Activated B cell treated with CpG ODN at 0.5 μM for 24 hours (primary cell): ENCODE measurements at places on chromosomes 3 and 15.

GRCh38 chr15:78280319-78281072 is 16.1 kb downstream of the DNAJA4 start:
- no peak for DNase-seq

DNA sequence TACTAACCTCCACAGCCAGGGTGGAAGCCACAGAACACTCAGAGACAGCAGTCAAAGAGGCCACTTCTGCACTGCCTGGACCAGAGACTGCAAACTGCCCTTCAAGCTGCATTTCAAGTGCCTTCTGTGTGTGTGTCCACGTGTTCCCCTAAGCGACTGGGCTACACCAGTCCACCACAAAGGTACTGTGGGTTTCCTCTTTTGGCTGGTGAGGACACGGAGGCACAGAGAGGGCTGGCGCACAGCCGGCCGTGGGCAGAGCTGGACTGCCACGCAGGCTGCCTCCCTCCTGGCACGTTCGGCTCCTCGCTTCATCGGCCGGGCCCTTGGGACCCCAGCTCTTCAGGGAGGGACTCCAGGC is 60.9 kb downstream of the MGLL start:
- DNase-seq = no peak

DNA sequence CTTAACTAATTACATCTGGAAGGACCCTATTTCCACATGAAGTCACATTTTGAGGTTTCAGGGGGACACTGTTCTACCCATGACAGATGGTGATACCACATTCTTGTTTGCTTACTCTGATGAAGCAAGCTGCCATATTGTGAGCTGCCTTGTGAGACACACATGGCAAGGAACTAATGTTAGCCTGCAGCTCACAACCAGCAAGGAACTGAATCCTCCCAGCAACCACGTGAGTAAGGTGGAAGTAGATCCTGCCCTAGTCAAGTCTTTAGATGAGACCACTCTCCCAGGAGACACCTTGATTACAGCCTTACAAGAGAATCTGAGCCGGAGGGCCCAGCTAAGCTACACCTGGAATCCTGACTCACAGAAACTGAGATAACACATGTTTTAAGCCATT is 160.1 kb downstream of the PDE8A start:
- DNase-seq = no peak

- no peak for DNase-seq
Measured at GRCh38 chr3:122668930-122669730, 11.5 kb upstream of the PARP14 start.

DNA sequence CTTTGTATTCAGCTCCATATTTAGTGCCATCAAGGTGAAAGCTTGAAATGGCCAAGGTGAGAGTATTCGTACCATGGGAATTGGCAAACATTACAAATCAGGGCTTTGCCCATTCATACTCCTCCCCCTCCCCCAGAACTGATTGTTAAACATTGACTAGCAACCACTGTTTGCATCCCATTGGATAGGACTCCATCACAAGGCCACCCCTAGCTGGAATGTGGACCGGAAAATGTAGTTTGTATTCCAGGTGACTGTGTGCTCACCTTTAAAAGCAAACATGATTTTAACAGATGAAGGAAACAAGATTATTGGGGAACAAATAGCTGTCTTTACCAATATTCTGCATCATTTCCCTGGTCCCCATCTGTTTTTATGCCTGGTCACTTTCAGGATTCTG is 14.1 kb downstream of the ST3GAL6 start:
- no peak for DNase-seq

DNA sequence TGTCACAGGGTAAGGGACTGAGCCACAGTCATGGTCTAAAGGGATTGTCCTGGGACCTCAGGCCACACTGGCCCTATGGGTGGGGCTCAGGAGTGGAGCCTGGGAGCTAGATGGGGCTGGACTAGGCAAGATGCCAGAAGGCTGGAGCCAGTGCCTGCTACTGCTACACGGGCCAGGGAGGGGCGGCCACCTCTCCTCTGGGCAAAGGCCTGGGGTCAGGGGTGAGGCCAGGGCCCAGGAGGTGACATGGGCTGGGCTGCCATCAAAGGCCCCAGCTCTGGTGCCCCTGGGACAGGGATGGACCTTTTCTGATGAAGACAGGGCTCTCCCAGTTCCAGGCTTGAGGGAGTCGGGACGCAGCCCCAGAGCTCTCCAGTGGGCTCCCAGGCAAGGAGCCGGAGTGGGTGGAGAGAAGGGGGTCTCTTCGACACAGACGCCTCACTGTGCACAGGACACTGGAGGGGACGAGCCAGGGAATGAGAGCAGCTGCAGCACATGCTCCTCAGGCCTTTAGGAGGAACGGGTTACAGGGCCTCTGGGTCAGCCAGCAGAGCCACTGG is 62.1 kb upstream of the IQSEC1 start:
- no peak for DNase-seq

GRCh38 chr3:194160158-194160557 is 24.2 kb downstream of the HES1 start:
- DNase-seq = no peak

DNA sequence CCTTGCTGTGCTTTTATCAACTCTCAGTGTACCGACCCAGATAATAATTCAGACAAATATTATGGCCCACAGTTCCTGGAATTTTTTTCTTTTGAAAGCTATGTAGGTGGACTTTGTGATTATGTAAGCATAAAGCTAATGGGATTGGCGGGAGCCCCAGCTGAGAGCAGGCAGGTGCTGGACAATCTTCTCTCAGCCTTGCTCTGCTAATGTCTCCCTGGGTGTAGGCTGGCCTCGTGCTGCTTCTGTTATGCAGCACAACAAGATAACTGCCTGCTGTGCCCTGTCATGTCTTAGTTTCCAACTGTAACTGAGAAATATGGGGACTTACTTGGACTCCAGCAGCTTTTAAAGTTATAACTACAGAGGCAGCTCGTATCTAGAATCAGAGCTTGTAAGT is 415.0 kb downstream of the PDCD6IP start:
- DNase-seq = no peak

DNA sequence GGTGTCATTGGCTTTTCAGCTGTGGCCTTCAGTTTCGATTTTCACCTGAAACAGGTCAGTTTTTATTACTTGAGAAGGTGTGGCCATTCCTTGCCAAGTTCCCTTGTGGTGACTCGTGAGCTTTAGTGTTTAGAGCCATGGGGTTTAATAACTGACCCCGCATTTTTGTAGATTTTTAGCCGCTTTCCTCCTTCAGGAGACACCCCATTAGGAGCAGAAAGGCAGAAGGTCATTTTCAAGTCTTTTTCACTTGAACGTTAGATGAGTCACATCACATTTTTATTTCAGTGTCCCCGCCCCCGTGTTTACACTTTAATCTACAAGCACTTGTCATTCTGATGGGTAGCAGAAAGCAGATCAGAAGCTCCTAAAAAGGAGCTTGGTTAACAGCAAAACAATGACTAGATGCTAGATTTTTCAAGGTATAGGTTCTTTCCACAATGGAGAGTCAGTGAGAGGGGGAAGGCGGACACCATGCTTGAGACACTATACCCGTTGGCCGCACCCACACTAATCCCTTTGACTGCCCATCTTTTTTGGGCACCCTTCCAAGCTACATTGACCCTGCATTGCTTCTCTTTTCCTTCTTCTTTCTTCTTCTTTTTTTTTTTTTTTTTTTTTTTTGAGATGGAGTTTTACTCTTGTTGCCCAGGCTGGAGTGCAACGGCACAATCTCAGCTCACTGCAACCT is 132.7 kb downstream of the GHSR start:
- DNase-seq = no peak

- DNase-seq = no peak
Measured at GRCh38 chr3:44132061-44132460, 109.6 kb upstream of the TOPAZ1 start.

- no peak for DNase-seq
Measured at GRCh38 chr3:108662142-108662738, 72.7 kb downstream of the DZIP3 start.

- no peak for DNase-seq
Measured at GRCh38 chr15:77983091-77983707, 94.3 kb downstream of the TBC1D2B start.

- no peak for DNase-seq
Measured at GRCh38 chr15:91102546-91103330, 2.7 kb downstream of the SV2B start.

- DNase-seq = no peak
Measured at GRCh38 chr15:74800559-74801094, 12.0 kb upstream of the LMAN1L start.

GRCh38 chr3:5016211-5017161 is 37.2 kb downstream of the BHLHE40 start:
- no peak for DNase-seq

GRCh38 chr3:4438296-4438695 is 28.8 kb downstream of the SUMF1 start:
- DNase-seq = no peak

GRCh38 chr3:94098452-94098851 is 35.6 kb downstream of the NSUN3 start:
- no peak for DNase-seq

DNA sequence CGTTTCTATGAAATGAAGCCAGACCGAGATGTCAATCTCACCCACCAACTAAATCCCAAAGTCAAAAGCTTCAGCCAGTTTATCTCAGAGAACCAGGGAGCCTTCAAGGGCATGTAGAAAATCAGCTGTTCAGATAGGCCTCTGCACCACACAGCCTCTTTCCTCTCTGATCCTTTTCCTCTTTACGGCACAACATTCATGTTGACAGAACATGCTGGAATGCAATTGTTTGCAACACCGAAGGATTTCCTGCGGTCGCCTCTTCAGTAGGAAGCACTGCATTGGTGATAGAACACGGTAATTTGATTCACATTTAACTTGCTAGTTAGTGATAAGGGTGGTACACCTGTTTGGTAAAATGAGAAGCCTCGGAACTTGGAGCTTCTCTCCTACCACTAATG is 41.9 kb upstream of the TRA2B start:
- no peak for DNase-seq

GRCh38 chr3:81749265-81749664 is 12.2 kb downstream of the GBE1 start:
- DNase-seq = no peak

DNA sequence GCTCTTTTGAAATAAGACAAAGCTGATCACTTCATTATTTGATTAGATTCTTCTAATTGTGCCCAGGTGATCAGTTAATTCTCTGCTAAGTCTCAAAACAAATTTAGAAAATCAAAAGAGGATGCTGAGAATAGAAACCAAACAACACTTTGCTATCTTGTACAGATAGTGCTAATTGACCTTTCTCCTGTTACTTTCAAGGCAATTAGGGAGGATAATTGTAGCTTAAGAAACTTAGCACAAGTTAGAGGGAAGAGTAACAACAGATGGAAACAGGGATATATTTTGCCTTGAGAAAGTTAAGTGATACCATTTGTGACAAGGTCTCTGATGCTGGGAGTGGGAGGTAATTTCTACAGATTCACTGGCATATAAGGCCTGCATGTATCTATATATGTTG is 344.8 kb upstream of the GRM7 start:
- no peak for DNase-seq

DNA sequence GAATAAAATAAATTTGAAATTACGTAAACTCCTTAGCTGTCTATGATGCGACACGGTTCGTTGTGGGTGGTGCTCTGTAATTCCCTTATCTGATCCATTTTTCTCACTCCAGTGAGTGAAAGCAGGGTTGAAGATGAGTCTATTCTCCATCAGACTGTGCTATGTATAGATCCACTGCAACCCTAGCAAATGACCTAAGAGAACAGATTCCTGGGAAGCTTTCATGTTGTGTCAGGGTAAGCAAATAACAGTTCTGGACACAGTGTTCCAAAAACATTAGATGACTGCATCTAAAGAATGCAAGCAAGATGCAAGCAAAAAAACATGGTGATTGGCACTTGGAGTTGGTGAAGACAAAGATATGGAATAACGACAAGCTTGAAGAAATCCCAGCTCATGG is 239.3 kb downstream of the SLC9A9 start:
- DNase-seq = no peak

GRCh38 chr3:69271098-69271497 is 114.8 kb downstream of the FRMD4B start:
- DNase-seq = no peak

DNA sequence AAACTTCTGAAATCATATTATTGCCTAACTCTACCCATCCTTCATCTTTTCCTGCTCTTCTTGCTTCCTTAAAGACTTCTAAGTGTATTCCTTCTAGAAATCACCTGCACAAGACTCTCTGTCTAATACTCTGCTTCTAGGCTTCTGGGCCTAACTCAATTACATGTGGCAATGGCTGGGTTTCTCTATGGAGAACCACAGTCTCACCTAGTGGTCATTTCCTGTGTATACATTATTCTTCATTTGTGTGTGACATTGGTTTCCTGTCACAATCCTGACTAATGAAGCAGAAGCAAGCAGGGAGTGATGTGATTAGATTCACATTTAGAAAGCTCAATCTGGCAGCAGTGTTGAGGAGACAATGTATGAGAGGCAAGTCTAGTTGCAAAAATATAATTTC is 16.9 kb upstream of the CLDN1 start:
- no peak for DNase-seq

- DNase-seq = no peak
Measured at GRCh38 chr15:81133782-81134461, at the start of gene CFAP161. CFAP161 (plus strand) TSS chr15:81134270; CDS start chr15:81134330, 60 bp downstream.

DNA sequence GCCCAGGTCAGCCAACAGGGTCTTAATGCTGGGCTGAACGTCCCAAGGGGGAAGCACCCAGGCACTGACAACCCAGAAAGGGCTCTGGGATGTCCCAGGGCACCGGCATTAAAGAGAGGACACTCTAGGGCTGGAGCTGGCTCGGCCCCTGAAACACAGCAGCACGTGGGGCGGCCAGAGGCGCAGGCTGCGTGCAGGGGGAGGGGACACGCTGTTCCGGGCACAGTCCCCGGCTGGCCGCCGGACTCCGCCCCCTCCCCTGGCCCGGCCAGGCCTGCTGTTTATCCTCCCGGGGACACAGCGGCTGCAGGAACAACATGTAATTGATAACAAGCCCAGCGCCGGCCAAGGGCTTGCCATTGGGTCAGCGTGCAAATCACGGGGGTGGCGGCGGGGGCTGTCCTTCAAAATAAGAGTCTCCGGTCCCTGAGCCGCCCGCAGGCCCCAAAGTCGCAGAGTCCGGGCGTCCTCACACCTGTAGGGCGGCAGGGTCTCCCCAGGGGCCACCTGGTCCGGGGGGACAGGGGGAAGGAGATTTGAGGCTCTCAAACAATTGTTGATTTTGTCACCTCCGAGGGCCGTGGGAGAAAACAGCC is 1.3 kb downstream of the KLF15 start:
- DNase-seq = no peak

GRCh38 chr3:98892263-98892662 is 9.2 kb downstream of the DCBLD2 start:
- no peak for DNase-seq

DNA sequence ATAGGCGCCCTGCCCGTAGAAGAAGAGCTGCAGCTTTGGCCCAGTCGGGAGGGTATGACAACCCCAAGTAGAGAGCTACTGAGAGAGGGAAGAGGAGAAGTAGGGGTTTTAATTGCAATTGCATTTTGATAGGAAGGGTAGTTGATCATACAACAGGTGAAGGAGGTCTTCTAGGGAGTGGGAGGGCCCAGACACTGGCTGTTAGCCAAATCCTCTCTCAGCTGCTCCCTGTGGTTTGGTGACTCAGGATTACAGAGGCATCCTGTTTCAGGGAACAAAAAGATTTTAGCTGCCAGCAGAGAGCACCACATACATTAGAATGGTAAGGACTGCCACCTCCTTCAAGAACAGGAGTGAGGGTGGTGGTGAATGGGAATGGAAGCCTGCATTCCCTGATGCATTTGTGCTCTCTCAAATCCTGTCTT is 408.9 kb upstream of the THBS1 start:
- no peak for DNase-seq
